ENCODE measurements at places on chromosomes 2 and 18.

DNA sequence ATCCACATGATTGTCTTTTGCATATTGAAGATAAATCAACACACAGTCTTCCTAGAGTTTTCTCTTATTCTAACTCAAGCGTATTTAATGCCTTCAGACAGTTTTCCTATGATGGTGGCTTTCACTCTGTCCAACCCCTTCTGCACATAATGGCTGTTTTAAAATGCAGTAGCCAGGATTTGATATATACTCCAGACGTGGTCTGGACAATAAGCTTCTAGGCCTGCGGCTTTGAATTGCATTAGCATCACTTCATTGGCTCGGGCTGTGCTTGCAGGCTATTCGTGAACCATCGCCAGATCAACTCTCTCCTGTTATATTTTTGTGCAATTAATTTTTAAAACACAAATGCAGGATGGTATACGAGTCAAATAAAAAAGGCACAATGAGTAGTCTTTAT is 235.3 kb downstream of the BCL2 start:
- DNase-seq: no peak

DNA sequence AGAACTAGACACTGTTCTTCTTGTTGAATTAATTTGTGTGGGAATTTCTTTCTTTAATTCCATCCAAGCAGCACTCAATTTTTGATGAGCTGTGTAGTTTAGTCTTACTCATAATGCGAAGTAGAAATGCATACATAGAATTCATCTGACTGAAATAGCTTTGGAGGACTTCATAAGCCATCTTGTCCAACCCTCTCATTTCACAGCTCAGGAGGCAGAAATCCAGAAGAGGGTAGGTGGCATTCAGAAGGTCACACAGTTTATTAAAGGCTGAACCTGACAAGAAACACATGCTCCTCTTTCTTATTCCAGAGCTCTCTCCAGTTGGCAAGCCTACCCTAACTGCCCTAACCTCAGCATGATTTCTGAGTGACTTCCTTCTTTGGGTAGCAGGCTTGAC is 169.2 kb upstream of the NOSTRIN start:
- no peak for DNase-seq

- DNase-seq: no peak
Observed at GRCh38 chr18:13598591-13598990, 127.8 kb downstream of the FAM210A start.

DNA sequence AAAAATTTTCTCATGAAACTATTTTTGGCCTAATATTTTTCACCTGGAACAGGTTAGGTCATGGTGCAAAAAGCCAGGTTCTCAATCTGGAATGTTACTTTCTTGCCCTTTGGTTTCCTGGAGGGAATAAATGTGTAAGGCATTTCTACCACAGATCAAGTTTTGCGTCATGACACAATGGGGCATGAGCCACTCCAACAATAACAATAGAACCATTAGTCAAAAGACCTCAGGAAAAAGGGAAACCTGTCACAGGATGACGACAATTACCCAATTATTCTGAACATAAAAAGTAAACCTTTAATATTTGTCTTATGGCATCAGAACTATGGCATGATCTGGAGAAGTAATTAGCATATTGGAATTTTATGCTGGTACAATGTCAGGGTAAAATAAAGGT is 88.2 kb upstream of the HNRNPA3 start:
- DNase-seq: no peak

GRCh38 chr2:65724752-65725151 is 292.4 kb upstream of the SPRED2 start:
- DNase-seq: no peak

DNA sequence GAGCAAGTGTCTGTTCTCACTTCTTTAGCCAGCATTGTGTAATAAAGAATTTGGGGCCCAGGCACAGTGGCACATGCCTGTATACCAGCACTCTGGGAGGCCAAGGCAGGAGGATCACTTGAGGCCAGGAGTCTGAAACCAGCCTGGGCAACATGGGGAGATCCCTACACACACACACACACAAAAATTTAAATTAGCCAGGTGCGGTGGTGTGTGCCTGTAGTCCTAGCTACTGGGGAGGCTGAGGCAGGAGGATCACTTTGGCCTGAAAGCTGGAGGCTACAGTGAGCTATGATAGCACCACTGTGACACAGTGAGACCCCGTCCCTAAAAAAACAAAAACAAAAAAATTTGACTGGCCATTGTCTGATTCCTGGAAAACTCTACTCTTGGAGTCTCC is 8.3 kb downstream of the REV1 start:
- DNase-seq: no peak

- no peak for DNase-seq
Observed at GRCh38 chr2:74881176-74881575, 47.2 kb downstream of the HK2 start.

- DNase-seq: no peak
Observed at GRCh38 chr2:5690286-5690685, 1.9 kb upstream of the SOX11 start.

DNA sequence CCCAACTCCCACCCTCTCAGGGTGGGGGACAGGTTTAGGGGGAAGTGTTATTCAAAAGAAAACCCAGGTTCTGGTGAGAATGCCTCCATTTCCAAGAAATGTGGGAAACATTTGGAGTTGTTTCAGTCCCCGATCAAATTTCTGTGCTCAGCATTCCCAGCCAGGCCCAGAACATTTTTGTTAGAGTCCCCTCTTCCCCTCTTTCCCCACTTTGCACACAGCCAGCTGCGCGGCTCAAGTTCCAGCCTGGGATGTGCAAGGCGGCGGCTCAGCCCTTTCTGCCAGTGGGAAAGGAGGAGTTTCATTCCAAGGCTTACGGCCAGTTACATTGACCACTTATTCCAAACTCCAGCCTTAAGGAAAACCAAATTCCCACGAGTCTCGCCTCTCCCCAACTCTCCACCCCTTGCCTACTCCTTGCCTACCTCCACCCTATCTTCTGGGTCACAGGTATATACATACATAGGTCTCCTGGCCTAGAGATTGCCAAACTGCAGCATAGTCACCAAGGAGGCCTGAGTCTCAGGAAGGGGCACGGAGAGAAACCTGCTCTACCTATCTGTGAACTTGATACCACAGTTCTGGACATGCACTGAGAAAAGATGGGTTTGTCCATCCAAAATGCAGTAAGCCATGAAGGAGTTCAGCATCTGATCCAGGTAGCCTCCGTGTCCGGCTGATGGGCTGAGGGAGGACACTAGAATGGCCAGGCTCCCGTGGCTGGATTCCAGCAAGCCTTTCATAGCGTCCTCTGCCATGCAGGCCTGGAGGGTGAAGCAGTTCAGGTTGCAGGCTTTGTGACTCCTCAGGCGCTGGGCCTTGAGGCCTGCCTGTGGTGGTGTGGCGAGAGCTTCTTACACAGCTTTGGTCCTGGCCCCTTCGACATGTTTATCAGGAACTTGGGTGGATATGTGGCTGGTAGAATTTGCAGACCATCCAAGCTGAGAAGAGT is 154.5 kb downstream of the ZFP36L2 start:
- DNase-seq: no peak

GRCh38 chr2:127324635-127325034 is 30.7 kb upstream of the ERCC3 start:
- no peak for DNase-seq

DNA sequence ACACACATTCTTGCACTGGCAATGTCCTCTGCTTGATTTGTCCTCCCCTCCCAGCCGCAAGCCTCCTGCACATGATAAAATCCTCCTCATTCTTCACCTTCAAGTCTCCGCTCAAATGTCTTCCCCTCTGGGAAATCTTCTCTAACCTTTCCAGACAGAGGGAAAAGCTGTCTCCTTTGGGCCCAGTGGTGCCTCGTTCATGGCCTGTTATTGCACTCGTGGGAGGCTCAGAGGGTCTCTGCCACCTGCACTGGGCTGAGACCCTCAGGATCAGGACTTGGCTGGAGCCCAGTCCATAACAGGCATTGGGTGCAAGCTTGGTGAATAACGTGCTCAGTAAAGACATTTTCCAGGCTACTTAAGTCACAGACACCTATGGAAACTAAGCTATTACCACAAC is 68.6 kb downstream of the PTGR3 start:
- DNase-seq: no peak

GRCh38 chr2:12612671-12613070 is 104.1 kb upstream of the TRIB2 start:
- no peak for DNase-seq

- no peak for DNase-seq
Observed at GRCh38 chr2:107989445-107989844, 3.1 kb downstream of the SLC5A7 start.

GRCh38 chr2:205936446-205936845 is 149.5 kb downstream of the INO80D start:
- DNase-seq: no peak

GRCh38 chr2:45180779-45181178 is 171.5 kb upstream of the SIX2 start:
- DNase-seq: no peak

DNA sequence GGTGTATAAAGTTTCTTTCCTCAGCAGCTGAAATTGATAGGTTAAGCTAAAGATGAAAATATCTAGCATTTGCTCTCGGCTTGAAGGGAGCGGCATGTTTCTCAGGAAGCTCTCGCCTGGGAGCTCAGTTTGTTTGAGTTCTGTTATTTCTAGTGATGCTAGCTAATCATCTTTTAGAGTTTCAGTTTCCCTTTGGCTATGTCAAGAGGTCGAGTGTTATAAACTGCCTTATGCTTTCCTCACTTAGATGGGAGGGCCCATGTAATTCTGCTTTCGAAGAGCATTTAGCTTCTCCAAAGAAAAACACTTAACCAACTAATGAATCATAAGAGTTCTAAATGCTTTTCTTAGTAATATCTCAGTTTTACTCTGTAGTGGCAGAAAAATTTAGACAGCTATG is 33.6 kb downstream of the PLCL1 start:
- no peak for DNase-seq

DNA sequence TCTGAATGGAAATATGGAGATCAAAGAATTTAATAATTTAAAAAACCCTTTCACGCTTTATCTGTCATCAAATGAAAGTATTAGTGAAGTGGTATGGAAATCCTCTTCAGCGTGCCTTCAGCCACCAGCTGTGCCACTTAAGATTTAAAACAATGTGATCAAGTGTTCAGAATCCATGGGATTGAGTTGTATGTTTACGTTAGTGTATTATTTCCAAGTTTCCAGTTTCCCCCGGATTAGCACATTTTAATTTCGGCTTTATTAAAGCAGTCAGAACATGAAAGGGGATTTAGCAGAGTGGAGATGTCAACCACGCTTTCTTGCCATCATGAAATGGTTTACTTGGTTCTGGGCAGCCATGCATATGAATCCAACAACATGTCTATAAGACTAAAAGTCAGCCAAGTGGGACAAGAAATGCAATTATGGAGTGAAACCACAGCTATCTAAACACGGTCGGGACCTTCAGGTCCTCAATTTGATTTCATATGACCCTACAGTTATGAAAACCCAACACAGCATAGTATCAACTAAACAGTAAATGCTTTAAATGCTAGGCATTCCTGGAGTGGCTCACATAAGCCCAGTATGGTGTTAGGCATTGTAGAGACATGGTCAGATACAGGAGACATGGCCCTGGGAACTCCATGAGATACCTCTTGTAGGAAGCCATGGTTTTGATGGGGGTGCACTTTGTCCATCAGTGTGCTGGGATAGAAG is 224.9 kb upstream of the EPAS1 start:
- no peak for DNase-seq

DNA sequence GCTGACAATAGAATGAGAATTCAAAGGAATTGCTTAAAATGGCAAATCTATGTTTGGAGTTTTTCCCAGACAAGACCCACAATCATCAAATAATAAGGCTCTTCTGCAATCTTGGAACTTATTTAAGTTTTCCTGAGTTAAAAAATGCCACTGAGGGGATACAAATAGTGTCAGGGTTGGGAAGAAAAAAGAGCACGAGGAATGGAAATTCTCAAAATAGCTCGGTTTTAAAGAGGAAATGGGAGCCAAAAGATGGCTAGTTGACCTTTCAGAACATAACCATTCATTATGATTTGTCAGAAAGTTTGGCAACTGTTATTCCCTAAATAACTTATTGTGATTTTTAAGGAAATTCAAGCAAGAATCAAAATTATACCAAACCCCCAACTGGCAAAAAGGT is 127.7 kb downstream of the RAPGEF4 start:
- DNase-seq: no peak

DNA sequence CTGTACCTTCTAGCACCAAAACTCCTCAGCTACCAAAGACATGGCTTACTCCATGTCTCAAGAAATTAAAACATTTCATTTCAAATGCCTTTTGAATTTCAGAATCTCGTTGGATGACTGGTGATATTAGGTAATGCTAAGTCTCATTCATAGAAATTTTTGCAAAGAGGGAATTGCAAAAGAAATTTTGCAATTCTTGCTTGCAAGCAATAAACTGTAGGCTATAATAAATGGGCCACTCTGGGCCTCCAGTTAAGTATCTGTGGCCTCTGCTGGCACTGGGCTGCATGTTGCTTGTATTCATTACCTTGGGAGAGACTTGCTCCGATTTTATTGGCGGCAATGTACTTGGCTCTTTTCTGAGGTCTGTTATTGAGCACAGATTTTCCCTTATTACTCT is 2.8 kb upstream of the LCLAT1 start:
- no peak for DNase-seq

DNA sequence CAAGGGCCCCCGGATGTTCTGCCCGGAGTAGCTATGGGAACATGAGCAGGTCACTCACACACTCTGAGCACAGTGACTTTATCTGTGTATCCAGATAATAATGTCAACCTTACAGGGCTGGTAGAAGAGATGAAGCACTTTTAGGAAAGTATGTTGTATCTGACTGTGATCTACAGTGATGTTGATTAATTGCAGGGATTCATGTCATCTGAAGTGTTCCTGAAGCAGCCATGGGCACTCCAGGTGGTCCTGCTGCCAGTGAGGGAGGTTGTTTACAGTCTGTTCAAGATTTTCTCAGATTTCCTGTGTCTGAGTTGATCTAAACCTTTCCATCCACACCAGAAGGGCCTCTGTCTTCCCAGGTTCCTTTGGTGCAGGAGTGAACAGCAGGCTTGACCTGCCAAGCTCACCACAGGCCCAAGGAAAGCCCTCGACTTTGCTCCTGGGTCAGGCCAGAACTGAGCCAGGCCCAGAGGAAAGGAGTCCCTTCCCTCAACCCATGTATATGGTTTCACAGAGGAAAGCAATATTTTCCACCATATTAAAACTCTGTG is 28.0 kb downstream of the KIAA2012 start:
- DNase-seq: no peak

DNA sequence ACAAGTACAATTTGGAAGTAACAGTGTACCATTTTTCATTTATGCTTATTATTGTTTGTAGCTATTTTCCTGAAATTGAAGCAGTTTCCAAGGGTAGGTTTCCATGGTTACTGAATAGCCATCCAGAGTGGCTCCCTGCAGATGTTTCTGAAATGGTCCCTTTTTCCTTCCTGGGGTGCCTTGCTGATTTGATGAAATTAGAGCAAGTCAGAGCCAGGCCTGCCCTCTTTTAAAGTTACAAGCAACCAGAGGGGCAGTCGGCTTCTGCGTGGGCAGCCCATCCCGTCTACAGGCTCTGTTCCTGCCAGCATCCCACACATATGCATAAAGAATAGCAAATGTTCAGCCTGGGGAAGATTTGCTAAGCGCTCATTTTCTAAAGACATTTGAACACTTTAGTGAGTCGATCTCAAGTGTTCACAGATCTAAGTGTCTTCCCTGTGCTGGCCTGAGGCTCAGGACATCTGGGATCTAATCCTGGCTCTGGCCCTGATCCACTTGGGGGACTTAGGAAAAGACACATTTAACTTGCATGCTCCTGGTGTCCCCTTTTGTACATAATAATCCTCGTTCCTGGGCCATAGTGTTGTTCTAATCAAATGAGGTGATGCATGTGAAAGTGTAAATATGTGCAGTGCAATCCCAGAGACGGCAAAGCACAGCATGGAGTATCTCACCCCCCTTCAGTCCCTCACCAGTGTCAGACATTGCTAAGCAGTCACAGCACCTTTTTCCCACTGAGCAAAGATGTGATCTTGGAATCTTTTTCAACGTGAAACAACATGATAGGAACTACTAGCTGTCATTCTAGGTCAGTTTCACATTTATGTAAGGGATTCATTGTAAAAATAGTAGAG is 92.2 kb downstream of the STPG4 start:
- no peak for DNase-seq
